ENCODE measurements at places on chromosomes 6 and 20.

DNA sequence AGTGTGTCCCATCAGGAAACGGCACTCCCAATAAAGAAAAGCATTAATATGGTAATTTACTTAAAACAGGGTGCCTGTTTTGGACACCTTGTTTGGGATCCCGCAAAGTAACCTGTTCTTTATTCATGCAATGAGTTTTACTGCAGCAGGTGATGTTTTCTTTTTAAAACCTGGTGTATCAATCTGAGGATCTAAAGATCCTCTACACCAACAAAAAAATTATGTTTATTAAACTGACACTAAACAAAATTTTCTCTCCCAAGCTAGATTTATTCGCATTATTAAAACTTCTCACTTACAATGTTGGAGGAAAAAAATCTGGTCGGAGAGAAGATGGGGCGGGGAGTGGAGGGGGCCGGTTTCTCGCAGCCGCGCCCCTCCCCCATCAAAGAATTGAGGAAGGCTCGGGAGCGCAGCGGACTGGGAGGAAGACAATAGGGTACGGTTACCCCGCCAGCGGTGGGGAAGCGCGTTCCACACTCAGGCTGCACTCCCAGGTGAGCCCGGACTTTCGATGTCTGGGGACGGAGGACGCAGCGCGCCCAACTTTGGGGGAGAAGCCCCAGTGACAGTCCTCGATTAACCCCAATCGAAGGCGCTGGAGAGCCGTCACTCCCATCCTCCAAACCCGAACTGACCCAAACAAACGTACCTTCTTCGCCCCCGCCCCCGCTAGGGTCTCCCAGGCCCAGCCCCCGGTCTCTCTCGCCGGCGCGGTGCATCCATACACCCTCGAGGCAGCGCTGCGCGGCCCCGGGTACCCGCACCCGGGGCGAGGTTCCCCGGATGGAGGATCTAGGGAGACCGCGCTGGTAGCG, 1.3 kb downstream of the CD24 start:
- ATAC-seq: peak; percentile 16

DNA sequence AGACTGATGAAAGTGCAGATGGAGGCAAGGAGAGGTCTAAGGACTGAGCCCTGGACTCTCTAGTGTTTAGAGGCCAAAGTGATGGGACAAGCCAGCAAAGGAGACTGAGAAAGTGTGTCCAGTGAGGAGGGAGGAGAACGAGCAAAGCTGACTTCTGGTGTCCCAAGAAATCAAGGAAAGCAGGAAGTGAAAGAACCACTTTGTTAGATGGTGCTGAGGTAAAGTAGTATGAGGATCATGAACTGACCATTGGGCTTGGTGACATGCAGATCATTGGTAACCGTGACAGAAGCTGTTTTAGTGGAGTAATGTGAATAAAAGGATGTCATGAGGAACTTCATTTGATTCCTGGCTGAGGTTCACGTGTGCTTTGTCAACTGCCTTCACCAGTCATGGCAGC, 108.4 kb downstream of the SLX4IP start:
- ATAC-seq: no peak

DNA sequence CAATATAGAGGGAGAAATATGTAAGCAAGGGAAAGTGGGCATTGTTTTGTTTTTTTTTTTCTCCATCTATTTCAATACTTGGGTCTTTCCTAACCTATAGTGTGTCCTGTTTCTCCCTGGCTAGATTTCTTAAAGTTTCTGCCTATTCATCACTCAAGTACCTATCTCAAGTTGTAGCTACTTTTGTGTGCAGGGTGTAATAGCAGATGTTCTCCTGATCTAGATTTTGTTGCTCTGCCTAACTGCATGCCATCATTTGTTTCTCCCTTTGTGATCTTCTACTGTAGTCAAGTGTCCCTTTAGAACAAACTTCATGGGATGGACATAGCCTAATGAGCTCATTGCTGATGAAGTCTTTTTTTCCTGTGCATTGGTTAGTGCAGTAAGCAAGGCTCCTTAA, 45.8 kb downstream of the TOP1 start:
- no peak for ATAC-seq

GRCh38 chr6:14381829-14382677, 264.5 kb downstream of the CD83 start:
- ATAC-seq: no peak

DNA sequence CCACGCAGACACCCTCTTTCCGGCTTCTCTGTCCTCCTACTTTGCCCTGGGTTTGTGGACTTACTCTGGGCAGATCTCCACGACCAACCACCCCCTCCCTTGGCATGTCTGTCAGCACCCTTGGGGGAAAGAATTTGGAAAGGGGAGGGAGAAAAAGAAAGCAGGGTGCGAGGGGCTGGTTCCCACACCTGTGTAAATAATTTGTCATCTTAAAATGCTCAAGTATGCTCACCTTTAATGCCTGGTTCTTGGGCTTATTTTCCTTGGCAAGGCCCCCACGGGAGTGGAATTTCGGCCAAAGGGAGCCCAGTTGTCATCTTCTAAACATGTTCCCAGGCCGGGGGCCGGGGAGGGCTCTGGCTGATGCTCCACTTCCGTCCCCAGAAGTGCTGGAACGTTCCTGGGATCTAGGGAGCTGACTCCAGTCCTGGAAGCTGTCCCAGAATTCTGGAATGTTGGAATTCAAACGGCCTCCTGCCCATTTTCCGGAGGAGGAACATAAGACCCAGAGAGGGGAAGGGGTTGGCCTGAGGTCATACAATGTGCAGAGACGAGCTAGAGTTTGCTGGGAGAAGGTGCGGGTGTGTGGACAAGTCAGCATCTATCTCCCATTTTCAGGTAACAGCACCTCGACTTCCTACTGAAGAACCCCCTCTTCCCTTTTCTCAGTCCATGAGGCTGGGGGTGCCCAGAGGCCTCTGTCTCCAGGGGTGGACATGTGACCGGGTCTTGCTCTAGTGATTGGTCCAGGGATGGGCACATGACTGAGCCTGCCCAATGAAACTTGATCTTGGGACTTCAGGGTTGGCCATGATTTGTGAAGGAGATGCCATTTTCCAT, 122.3 kb downstream of the CEBPB start:
- ATAC-seq: peak; percentile 23

GRCh38 chr20:3603108-3603507, 60.1 kb downstream of the GFRA4 start:
- no peak for ATAC-seq

GRCh38 chr20:36573798-36574365, 485 bp downstream of the TGIF2 start:
- ATAC-seq: peak; percentile 7

DNA sequence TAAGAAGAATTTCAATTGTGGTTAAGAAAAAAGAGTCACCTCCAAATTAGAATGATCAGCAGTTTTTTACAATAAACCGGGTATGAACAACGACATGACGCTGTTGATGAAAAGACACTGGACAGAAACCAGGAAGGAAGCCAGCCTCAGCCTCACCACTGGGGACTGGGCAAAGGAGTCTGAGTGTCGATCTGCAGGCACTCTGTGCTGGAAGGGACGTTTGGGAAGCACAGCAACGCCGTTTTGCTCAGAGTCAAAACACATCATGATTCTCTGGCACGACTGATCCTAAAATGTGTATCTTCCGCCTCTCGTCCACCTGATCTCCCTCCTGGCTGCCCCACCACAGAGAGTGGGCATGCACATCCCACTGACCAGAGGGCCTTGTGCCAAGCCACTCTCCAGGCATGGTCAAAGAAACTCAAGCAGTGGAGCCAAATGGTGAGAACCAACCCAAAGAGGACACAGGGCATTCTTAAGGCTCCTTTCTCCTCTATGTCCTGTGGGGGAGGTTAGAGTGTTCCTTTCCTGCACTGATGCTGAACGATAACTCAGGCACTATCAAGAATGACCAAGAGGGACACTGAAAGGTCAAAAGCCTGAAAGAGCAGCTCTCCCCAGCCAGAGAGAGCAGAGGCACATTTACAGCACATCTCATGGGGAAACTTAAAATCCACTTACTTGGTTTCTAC, 68.8 kb downstream of the AGPAT4 start:
- no peak for ATAC-seq

GRCh38 chr6:38272222-38272621, 367.5 kb downstream of the BTBD9 start:
- no peak for ATAC-seq

Measured in SK-N-SH treated with all-trans-retinoic acid at 6 μM for 48 hours (cell line).